Stimulated activated naive CD4-positive, alpha-beta T cell (primary cell): ENCODE measurements at places on chromosomes 2 and 18.

GRCh38 chr2:11738589-11739436, 7.6 kb upstream of the LPIN1 start:
- no peak for DNase-seq

DNA sequence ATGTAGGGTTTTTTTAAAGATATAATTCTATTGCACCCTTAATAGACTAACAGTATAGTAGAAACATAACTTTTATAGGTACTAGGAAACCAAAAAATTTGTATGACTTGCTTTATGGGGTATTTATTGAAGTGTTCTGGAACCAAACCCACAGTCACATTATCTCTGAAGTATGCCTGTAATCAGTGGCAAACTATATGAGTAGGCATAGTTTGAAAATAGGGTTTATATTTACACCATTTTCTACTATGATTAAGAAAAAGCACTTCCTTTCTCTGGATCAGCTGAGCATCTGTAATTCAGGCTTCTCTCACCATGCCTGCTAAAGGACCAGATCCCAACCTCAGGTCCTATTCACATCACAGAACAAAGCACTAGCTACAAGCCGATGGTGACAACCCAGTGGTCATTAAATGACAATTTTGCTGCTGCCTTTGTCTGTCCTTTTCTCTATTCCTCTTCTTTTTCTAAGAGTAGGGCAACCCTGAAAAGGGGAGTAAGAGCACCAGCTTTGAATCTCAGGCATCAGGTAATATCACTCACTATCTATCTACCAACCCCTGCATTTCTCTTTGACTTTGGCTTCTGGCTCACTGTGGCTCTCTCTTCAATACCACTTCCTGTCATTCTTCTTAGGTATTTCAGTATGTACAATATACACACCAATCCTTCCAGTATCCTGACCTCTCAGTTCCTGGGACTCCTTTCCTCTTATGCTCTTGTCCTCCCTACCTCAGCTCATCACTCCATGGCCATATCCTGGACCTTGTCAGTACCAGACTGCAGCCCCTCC, 14.4 kb downstream of the NEMP2 start:
- no peak for DNase-seq

DNA sequence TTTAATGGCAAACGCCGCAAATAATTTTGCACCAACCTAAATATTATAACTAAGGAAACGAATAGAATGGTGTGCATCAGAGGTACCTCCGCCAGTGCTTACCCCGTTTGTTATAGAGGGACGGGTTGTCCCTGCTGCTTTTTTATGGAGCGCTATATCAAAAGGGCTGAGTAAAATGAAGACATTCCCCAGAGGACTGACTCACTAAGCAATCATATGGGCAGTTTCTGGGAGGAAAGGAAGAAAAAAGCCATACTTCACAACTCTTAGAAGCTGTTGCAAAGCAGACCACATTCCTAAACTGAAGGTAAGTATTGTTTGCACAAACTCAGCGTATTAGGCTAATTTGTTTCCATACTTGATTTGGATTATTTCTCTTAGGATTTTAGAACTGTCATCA, 12.9 kb downstream of the ID2 start:
- no peak for DNase-seq

DNA sequence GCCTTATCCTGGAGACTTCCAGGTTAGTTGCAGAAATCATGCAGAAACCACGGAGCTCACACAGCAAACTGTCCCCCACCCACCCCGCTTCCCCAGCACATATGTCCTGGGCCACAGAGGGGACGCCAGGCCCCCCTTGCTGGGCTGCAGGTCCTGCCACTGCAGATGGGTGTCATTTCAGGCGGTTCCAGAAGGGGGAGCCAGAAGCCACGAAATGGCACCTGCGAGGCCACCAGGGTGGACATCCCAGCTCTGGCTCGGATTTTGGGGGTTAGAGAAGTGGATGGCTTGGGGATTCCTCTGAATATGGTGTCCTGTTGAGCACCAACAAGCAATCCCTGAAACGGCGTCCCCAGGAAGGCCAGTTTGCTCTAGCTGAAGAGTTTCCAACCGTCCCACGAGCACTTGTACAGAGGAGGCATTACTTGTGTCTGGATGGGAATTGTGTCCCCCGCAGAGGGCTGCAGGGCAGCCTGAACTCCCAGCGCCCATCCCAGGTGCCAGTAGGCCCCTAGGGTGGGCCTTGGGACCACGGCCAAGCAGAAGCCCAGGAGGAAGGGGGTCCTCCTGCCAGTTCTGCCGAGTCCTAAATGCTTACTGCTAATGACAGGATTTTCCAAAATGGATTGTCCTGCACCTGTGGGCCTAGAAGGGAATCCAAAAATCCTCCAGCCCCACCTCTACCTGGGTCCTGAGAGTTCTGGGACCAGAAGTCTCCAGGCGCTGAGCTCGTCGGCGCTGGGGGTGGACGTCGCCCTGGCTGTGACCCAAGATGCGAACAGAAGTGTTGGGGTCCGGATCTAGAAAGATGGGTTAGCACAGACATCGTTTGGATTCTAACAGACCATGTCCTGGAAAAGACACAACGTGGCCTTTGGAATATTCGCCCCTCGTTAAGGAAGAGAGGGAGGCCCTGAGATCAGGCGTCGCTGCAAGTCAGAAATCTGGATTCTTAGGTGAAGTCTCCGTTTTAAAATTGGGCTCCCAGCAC, 14.6 kb upstream of the NFATC1 start:
- DNase-seq: no peak

- no peak for DNase-seq
These were observed 173.7 kb downstream of the TTC32 start for GRCh38 chr2:19728125-19728524.

- no peak for DNase-seq
These were observed 680.7 kb downstream of the EPHA4 start for GRCh38 chr2:220891405-220891804.

DNA sequence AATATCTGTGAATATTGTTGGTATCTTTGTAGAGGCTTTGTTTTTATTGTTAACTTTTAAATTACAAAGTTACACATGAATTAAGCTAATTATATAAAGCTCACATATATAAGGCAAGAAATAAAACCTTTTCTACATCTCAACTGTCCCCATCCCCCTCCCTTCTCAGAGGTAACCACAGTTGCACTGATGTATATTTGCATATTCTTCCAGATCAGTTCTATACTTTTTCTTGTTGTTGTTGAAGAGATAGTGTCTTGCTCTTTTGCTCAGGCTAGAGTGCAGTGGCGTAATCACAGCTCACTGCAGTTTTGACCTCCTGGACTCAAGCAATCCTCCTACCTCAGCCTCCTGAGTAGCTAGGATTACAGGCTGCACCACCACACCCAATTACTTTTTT, 36.0 kb upstream of the CDC42EP3 start:
- no peak for DNase-seq

DNA sequence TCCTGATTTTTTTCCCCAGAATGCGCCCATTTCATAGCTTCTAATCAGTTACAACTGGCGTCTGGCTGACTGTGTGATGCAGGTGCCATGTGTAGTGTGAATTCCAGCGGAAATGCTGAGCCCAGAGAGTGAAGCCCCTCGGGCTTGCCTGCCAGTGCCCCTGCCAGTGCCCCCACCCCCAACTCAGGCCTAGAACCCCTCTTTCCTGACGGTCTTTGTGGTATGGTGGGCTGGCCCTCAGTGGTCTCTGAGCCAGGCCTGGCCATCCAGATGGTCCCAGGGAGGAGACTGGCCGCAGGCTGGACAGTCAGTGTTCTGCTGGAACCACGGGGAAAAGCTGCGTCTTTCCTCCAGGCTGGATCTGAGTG, 3.1 kb downstream of the RAMP1 start:
- no peak for DNase-seq

DNA sequence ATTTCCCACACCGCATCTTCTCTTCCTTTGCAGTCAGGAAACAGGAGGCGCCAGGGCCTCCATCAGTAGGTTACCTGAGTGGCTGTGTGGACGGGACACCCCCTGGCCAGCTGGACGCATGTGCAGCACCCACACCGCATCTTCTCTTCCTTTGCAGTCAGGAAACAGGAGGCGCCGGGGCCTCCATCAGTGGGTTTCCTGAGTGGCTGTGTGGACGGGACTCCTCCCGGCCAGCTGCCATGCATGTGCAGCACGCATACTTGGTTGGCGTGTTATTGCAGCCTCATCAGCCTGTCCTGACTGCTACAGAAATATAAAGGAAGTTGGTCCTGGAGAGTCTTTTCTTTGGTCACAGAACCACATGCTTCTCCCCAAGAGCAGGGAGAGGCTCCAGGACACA, 74.6 kb downstream of the DCDC2C start:
- no peak for DNase-seq
